ENCODE measurements at places on chromosomes 3 and 15.

- no peak for DNase-seq
Measured at GRCh38 chr3:151372063-151372820, 12.3 kb downstream of the P2RY12 start.

DNA sequence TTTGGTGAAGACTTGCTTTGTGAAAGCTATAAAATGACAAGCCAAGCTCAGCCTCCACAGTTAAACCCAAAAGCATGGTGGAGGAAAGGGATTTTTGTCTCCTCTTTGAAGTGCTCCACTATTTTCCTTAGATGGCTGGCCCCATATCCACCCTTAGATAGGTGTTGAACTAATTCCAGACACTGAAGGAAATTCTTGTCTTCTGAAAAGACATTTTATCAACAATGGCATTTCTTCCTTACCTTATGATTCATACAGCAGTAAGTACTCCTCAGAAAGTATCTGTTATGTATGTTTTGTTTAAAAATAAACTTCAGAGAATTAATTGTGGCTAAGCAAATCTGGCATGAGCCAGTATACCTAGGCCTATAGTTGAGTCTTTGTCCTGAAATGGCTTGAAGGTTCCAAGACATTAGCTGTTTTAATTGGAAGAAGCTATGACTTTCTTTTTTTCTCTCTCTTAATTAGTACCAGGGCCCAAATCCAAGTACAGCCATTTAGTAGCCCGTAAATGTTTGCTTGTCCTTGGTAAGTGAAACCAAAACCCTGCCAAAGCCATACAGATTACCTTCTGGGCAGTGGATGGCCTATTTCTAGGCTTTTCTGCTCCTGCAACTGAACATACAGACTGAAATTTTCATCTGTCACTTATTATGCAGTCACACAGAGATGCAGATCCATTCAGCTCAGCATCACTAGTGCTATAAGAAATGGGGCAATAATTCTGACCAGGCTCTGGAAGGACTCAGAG is 5.1 kb upstream of the BFSP2 start:
- DNase-seq: no peak

DNA sequence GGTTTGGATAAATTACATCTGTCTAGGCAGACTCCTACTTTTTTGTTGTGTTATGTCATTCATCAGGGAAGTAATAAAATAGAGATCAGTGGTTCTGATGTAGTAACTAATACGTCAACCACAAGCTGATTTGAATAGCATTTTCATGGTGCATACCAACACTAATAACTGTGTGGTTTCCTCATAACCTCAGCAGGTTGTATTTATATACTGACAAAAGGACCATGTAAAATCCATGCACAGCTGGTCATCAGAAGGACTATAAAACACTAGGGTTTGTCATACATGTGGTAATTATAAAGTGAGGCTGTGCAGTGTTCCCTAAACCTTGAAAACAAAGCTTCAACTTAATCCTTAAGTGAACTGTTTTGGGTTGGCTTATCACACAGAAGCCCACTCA is 216.8 kb upstream of the RBMS3 start:
- DNase-seq: no peak

GRCh38 chr15:47801522-47801921 is 84.2 kb downstream of the SEMA6D start:
- DNase-seq: no peak

- no peak for DNase-seq
Measured at GRCh38 chr3:20225769-20226168, 39.8 kb upstream of the SGO1 start.

DNA sequence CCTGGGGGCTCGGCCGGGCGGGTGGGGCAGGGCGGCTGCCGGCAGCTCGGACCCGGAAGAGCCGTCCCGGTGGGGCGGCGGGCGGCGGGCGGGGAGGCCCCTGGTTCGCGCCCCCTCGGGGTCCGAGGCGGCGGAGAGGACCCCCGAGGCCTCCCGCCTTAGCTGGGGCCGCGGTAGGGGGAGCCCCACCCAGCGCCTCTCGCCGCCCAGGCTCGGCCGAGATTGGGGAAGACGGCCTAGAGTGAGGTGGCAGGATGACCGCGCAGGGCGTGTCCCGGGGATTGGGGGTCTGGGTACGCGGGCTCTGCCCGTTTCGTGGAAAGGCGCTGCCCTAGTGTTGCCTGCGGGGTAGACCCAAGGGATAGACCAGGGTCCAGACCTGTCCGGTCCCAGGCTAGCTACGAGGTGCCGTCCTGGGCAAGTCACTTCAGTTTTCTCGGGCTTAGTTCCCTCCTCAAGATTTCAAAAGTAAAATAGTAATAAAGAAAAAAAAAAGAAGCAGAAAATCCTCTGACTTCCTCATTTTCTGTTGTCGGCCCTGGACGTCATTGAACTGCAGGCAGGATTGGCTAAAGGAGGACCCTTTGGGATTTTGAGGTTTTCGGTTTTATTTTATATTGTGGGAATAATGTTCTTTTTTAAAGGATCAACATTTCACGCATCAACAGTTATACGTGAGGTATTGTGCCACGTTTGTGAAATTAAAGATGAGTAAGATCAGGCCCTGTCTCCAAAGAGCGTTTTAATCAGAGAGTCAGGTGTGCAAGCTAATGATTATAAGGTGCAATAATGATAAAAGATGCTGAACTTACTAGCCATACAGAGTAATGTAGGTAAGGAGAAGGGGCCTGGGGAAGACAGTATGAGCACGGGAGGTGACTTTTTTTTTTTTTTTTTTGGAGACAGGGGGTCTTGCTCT is 679 bp downstream of the IQGAP1 start:
- no peak for DNase-seq

DNA sequence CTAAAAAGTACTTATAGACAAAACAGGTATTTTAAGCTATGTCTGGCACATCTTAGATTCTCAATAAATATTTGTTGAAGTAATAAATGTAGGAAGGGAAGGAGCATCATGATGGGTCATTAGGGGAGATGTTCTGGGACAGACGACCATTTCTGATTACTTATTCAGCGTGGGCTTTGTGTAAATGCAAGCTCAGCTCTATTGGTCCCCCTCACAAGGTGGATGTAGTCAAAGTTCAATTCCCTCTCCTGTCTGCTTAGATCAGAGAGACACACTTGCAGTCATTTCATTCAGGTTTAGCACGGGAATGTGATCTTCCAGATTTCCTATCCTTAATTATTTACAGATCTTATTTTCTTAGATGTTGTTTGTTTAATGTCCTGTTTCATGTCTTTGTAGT is 7.5 kb downstream of the GAP43 start:
- no peak for DNase-seq

- no peak for DNase-seq
Measured at GRCh38 chr3:140770977-140771667, 93.3 kb downstream of the TRIM42 start.

DNA sequence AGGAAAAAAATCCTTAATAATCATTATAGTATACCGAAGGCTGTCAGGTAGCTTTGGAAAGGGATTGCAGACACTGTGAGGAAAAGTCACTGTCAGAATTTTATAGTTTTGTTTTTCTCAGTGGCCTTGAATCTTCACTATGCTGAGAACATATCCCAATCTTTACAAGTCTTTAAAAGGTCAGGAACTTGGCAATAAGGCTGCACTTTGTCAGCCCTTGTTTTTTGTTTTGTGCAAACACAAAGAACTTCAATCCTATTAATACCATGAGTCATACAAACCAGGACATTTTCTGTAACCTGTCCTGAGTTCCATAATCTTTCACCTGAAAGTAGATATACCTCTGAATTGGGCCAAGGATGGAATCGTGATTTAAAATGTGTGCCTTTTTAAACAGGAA is 45.6 kb upstream of the PIK3R4 start:
- DNase-seq: no peak

Measured in NCI-H187 (cell line).